Lower lobe of right lung (tissue), 2 donors: ENCODE measurements at places on chromosomes 7 and 10. TPM values are rescaled to one million over a fixed set of nuclear protein-coding genes. Genes with fewer than 3 reads are reported as not detected.

The AGBL3 gene
- total RNA-seq = 6.1 TPM

DNA sequence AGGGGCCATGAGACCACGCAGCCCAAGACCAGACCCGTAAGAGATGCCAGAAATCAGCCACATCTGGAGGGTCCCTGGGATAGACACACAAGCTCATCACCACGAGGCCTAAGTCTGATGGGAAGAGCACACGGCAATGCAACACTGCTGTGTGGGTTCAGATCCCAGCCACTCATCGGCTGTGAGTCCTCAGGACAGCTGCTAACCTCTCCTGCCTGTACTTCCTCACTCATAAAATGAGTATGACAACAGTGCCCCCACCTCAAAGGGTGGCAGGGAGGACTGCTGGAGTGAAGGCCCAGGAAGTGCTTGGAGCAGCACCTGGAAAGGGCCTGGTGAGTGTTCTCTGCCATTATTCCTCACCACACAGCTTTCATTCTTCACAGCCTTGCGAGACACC is 60.9 kb downstream of the MAD1L1 start:
- DNase-seq = no peak

DNA sequence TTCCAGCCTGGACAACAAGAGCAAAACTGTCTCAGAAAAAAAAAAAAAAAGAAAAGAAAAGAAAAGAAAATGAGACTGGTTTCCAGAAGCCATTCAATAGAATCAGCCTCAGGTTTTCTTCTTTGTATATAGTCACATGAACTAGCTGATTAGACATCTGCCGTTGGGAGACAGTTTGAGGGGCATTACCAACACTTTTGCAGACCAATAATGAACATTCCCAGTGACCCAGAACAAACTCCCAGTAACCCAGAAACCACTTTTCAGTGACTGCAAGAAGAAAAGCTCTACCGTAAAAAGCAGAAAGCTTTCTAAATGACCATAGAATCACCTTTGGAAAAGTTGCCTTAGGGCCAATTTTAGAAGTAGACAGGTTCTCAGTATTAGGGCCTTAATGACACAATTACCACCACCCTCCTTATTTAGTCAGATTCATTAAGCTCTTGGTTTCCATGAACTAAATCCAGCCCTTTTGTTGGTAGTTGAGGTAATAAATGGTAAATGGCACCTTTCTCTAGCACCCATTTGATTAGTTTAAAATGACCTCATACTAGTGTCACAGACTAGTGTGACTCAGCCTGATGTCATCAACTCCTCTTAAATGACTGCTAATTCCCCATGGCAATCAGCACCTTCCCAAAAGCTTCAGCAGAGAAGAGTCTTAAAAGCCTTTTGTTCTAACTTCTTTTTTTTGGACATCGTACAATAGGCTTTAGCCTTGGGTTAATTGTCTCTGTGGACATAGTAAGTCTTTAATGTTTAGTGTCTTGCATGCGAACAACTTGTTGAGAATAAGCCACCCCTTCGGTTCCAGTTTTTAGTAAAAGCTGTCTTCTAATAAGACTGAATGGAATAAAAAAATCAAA is 33.6 kb upstream of the XRCC2 start:
- no peak for DNase-seq

GRCh38 chr7:55132890-55133551 is 114.2 kb downstream of the EGFR start:
- DNase-seq = no peak

DNA sequence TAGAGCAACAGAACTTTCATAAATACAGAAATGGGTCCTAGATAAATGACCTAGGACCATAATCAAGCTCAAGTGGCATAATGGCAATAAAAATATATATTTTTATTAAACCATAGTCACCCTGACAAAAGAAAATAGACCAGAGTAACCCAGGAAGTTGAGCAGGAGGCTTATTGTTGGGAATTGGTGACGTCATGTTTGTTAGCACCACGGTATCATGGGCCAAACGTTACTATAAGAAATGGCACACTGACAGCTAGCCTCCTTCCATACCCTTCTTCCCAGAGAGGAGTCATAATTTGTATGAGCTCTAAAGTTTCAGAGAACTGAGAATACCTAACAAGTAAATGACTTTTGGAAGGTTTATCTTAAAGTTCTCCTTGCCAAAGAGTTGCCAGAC is 1698.2 kb downstream of the REEP3 start:
- no peak for DNase-seq

- DNase-seq = no peak
These were observed 13.9 kb downstream of the PIP4K2A start for GRCh38 chr10:22700489-22700888.

The KCP gene
- total RNA-seq = 1.3 TPM

GRCh38 chr10:79981450-79982361 is 32.8 kb upstream of the SFTPD start:
- DNase-seq = peak; percentile 87

The TBATA gene
- not detected for total RNA-seq

The TCTN3 gene
- 26.4 TPM for total RNA-seq

- peak; percentile 52 for DNase-seq
These were observed 32.1 kb downstream of the LRRC27 start for GRCh38 chr10:132363921-132364593.

DNA sequence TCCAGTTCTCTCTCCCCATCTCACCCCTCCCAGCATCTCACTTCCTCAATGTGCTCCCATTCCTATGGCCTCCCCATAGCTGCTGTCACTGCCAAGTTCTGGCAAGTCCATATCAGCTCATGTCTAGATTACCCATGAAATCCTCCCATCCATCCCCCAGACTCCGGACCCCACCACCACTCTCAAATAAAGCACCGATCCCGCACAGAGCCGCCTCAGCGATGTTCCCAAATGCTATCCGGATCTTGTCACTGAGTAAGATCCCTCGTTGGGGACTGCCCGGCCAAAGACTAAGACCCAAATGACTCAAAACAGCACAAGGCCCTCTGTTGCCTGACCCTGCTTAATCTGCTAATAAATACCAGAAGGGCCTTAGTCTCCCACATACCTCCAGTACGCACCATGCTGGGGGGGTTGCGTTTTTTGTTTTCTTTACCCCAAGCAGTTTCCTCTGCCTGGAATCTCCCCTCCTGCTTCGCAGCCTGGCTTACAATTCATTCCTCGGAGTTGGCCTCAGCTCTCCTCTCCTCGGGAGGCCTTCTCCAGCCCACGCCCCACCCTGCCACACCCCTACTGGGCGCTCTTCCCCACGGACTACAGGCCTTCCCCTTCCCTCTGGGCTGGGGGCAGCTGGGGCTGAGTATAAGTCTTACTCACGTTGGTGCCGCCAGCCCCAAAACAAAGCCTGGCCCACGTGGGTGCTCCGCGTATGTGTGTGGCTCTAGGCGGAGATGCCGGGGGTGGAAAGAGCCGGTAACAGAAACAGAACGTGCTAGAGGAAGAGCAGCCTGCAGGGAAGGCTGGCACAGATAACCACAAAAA is 1.8 kb upstream of the DUSP5 start:
- peak; percentile 57 for DNase-seq

- no peak for DNase-seq
These were observed 235.9 kb downstream of the MAD1L1 start for GRCh38 chr7:1996816-1997215.

DNA sequence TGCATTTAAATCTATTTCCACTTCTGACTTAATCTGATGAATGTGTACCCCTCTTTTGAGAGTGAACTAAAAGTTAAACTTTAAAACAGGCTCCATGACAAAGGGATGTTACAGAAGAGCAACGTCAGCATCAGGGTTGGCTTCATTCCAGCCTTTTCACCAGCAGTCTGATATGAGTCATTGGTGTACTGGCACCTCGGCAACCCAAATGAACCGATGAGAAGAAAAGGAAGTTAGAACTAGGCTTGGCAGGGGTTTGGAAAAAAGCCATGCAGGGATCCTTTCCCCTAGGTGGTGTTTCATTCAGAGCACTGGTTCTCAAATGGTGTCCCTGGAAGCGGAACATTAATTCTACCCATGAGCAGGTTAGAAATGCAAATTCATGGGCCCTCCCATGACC is 53.6 kb downstream of the SEC61G start:
- DNase-seq = no peak

The SPOCK2 gene
- 108 TPM for total RNA-seq

The NRG3 gene
- total RNA-seq = 2.6 TPM

GRCh38 chr7:64180989-64181388 is 26.0 kb upstream of the ZNF735 start:
- no peak for DNase-seq

- no peak for DNase-seq
These were observed 29.2 kb upstream of the APBB1IP start for GRCh38 chr10:26408858-26409494.

DNA sequence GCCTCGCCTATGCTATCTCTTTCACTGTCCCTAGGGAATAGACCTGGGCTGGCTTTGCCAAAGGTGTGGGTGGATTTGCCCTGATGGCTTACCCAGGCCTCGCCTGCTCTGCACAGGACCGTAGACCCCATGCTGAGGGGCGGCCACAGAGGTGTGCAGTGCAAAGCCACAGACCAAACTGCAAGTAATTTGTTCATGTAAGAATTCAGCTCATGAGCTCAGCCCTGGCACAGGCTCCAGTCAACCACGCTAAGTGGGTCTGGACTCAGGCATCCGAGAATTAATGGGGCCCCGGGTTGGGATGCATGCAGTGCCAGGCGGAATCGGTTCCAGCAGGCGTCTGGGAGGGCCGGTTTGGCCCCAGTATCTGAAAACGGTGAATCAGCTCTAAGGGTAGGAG is 445.2 kb downstream of the DNAJB6 start:
- DNase-seq = no peak

DNA sequence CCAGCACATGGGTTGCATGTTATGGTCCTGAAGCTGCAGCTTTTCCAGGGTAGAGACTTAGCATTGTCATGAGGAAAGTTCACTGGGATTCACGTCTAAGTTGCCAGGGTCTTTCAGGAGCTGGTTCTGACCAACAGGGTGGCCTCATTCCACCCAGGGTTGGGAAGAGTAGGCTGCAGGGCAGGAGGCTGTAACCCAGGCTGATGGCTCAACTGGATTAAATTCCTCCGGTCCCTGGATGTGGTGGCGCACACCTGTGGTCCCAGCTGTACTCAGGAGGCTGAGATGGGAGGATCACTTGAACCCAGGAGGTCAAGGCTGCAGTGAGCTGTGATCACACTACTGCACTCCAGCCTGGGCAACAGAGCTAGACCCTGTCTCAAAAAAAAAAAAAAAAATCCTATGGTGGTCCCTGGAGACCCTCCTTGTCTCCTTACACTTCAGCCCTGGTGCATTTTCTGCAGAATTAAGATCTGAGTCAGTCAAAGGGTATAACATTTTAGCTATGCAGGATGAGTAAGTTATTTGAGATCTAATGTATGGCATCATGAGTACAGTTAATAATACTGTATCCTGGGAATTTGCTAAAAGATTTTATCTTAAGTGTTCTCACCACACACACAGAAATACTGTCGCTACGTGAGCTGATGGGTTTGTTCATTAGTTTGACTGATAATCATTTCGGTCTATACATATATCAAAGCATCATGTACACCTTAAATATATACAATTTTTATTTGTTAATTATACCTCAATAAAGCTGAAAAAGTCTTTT is 44.0 kb downstream of the ASB13 start:
- DNase-seq = peak; percentile 18

- DNase-seq = no peak
These were observed 104.0 kb upstream of the ZEB1 start for GRCh38 chr10:31215052-31215451.

The GJD4 gene
- total RNA-seq = not detected

The NIPSNAP2 gene
- 52.9 TPM for total RNA-seq

DNA sequence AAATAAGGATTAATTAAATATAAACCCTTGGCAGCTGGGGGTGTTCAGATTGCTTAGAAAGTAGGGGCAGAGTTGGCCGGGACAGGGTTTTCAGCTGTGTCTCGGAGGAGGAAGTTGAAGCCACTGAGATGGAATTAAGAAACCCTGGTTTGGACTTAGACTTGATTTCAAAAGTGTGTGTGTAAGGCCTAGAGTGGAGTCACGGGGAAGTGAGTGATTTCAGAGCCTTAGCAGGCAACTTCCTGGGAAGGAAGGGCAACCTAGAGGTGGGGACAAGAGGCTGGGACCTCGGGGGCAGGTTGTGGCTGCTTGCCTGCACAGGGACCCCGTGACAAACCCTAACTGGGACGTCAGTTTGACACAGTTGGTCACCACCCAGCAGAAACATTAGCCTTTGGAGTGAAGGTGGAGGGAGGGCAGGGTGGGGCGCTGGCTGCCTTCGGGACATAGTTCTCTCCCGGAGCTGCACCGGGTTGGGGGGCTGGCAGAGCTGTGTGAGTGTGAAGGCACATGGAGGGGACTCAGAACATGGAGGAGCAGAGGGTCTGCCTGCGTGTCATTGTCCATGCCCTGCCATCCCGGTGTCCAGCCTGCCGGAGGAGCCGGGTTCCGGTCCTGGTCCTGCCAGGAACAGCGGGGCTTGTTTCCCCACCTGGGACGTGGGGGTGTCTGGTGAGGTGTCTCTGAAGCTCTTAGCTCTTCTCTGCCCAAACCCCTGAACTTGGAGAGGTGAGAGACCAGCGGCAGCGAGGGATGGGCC is 1.8 kb downstream of the BRI3 start:
- peak; percentile 83 for DNase-seq

- DNase-seq = no peak
These were observed 4.0 kb downstream of the SKAP2 start for GRCh38 chr7:26860361-26860760.

- DNase-seq = no peak
These were observed 98.7 kb upstream of the MBL2 start for GRCh38 chr10:52871191-52871843.

The NME8 gene
- total RNA-seq = not detected

- DNase-seq = no peak
These were observed 9.9 kb downstream of the ST7 start for GRCh38 chr7:116963234-116963633.

- DNase-seq = no peak
These were observed 153.3 kb upstream of the INSYN2A start for GRCh38 chr10:127349737-127350136.

- DNase-seq = no peak
These were observed 79.3 kb upstream of the CCDC6 start for GRCh38 chr10:59985639-59986038.

GRCh38 chr10:5448333-5449001 is 36.1 kb downstream of the NET1 start:
- DNase-seq = no peak

- no peak for DNase-seq
These were observed 8.0 kb upstream of the CALU start for GRCh38 chr7:128731184-128731583.
